Vagina (tissue), 2 donors: ENCODE measurements at places on chromosomes 16 and 17.

GRCh38 chr17:82831818-82832200 is 8.0 kb downstream of the ZNF750 start:
- DNase-seq = no peak

GRCh38 chr16:8867932-8868415 is 832 bp downstream of the CARHSP1 start:
- DNase-seq = no peak

DNA sequence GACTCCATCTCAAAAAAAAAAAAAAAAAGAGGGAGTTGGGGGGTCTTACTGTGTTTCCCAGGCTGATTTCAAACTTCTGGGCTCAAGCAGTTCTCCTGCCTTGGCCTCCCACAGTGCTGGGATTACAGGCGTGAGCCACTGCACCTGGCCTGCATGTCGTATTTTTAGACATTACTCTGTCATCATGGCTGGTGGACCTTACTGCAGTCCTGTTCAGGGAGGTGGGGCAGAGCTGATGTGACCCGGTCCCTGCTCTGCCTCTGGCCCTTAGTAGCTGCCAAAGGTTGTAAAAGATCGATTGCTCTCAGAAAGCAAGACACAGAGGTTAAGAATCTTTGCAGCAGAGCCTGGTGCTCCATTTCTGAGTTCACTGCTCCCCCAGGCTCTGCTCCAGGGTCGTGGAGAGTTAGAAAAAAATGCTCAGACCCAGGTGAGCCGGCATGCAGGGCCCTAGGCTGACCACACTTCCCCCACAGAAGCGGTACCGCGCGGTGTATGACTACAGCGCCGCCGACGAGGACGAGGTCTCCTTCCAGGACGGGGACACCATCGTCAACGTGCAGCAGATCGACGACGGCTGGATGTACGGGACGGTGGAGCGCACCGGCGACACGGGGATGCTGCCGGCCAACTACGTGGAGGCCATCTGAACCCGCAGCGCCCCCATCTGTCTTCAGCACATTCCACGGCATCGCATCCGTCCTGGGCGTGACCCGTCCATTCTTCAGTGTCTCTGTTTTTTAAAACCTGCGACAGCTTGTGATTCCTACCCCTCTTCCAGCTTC is 7.1 kb upstream of the LASP1NB start:
- no peak for DNase-seq

- DNase-seq = no peak
Observed at GRCh38 chr16:51268237-51268636, 117.2 kb upstream of the SALL1 start.

- DNase-seq = no peak
Observed at GRCh38 chr17:9576521-9577372, at the start of gene CFAP52. CFAP52 (plus strand) TSS chr17:9576642; CDS start chr17:9576696, 54 bp downstream.

DNA sequence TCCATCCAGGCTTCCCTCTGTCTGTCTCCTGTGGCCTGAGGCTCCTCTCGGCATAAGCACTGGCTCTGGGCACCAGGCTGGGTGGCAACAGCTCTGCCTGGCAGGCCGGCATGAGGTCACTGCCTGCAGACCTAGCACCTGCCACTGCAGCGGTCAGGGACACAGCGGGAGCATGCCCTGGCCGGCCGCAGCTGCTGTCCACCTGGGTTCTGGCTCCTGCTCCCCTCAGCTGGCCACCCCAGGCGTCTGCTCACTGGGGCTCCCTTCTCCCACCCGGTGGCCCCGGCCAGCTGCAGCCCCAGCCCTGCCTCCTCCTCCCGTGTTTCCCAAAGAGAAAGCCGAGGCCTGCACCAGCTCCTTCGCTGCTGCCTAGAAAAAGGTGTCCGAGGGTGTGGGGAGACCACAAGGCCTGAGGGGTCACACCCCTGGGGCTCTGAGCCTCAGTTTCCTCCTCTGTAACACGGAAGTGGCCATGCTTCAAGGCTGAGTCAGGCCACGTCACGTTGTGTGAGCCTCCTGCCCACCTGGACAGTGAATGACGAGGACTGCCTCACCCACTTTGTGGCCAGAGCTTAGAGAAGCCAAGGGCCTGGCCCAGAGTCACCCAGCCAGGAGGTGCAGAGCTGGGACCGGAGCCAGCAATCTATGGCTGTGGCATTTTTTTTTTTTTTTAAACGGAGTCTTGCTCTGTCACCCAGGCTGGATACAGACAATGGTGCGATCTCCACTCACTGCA is 6.7 kb downstream of the NTHL1 start:
- no peak for DNase-seq

GRCh38 chr17:2863204-2863603 is 67.0 kb downstream of the RAP1GAP2 start:
- DNase-seq = no peak

GRCh38 chr16:13186813-13187212 is 285.4 kb downstream of the SHISA9 start:
- no peak for DNase-seq

GRCh38 chr16:60199150-60199549 is 1465.0 kb upstream of the GOT2 start:
- DNase-seq = no peak

DNA sequence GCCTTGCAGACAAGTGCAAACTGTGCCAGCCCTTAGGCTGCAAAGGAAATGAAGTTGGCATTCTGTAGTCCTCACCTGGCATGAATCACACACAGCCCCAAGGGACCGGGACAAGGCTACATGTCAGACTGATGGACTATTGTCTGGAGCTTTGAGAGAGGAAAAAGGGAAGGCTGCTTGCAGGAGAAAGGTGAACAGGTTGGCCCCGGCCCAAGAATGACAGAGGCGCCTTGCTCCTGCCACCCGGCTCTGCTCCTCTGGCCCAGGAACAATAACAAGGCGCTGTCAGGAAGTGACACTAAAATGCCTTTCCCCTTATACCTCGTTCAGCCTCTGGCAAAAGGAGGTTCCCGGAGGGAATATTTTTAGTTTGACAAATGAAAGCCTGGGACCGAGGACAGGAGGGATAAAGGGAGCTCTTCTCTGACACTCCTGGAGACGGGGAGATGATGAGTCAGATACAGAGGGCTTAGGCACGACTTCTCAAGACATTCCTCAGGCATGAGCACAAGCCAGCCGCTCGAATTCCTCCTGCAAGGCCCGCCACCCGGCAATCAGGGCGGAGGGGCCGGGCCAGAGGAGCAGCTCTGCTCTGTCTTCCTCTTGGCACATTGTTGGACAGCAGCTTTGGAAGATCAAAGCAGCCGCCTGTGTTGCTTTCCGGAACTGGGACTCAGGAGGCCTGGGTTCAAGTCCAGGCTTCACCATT is 105.8 kb downstream of the NOG start:
- no peak for DNase-seq

DNA sequence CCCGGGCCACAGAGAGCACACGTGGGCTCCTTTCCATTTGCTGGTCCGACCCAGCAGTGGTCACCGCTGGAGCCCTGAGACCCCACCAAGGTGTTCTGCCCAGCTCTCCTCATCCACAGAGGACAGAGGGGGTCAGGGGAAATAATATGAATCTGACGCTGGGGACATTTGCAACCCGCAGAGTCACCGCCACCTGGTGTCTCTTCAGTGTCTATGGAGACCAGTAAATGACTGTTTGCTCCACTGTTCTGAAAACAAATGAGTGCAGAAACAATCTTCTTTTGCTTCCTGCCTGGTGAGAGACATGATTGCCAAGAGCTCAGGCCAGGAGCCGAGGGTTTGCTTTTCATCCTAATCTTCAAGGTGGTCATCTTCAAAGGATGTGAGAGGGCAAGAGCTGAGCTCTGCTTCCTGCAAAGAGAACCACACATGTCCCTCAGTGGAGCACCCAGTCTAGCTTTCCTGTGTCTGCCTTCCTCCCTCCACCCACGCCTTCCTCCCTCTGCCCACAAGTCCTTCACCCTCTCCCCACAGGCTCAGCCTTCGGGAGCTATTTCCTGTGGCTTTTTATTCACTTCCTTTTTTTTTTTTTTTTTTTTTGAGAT is 14.7 kb upstream of the KLHDC4 start:
- DNase-seq = no peak

DNA sequence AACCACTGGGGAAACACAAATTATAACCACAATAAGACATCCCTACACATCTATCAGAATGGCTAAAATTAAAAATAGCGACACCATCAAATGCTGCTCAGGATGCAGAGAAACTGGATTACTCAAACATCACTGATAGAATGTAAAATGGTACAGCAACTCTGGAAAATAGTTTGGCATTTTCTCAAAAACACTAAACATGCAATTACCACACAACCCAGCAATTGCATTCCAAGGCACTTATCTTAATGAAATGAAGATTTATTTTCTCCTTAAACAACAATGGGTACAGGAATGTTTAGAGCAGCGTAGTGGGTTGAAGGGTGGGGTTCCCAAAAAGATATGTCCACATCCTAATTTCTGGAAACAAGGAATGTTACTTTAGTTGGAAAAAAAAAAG is 309.0 kb upstream of the PMFBP1 start:
- DNase-seq = no peak

DNA sequence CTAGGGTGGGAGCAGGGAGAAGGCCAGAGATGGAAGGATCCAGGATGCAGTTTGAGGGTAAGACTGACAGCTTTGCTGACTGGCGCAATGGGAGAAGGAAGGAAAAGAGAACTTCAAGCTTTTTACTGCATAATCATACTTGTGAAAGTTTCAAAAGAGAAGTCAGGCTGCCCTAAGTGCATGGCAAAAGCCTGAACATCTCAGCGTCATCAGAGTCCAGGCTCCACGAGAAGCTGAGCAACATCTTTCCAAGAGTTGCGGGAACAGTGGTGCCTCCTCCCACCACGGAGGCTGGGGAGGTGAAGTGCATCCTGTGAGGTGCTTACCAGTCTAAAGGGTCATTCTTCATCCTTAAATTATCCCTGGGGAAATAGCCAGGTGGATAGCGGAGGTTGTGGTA is 26.9 kb upstream of the SLC38A8 start:
- no peak for DNase-seq

DNA sequence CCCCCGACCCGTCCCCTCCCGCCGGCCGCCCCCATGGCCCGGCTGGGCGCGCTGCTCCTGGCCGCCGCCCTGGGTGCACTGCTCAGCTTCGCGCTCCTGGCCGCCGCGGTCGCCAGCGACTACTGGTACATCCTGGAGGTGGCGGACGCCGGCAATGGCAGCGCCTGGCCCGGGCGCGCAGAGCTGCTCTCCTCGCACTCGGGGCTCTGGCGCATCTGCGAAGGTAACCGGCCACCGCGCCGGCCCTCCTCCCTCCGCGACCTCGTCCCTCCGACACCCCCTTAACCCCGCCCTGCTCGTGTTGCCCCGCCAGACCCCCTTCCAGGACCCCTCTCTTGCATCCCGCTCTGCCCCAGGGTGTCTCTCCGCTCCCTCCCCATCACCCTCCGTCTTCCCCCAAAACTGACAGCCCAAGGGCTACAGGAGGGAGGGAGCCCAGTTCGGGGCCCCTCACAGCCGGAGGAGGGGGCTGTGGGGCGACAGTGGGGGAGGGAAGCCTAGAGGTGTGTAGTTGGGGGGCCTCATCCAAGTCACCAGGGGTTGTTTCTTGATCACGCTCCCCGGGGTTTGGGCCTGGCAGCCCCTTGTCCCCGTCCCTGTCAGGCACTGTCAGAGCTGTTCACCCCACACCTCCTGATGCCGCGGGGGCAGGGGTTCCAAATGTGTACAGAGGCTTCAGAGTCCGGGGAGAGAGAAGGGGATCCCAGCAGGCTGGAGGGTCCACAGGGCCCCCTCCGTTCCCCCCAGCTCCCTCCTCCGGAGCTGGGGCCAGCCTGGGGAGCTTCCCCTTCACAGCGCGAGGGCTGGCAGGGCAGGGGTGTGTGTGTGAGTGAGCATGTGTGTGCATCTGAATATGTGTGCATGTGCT is 794 bp downstream of the TMEM235 start:
- no peak for DNase-seq

DNA sequence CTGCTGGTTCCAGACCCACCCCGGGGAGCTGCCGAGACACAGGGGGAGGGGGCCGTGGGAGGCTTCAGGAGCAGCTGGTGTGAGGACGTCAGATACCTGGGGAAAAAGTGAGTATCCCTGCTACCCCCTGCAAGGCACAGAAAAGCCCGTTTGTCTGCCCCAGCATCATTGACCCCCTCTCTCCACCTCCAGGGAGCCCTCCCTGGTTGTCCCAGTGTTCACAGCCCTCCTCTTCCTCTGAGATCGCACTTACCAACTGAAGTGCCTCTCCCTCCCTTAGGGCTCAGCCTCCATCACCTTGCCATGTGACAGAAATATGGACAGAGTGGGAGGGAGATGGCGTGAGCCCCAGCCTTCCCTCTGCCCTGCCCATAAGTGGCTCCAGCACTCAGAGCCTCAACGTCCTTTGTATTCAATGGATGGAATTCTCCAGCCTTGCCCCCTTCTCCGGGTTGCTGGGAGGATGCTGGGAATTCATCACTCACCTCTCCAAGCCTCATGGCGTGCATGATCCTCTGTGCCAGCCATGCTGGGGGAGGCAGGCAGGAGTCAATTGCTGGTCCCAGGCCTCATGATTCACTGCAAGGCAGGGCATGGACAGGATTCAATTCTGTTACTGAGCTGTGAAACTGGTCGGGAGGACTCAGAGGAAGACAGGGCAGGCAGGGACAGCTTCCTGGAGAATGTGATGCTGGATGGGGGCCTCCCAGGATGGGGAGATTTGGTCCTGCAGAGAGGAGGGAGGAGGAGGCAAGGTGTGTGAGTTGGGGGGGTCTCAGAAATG is 14.6 kb downstream of the SPNS3 start:
- DNase-seq = no peak

DNA sequence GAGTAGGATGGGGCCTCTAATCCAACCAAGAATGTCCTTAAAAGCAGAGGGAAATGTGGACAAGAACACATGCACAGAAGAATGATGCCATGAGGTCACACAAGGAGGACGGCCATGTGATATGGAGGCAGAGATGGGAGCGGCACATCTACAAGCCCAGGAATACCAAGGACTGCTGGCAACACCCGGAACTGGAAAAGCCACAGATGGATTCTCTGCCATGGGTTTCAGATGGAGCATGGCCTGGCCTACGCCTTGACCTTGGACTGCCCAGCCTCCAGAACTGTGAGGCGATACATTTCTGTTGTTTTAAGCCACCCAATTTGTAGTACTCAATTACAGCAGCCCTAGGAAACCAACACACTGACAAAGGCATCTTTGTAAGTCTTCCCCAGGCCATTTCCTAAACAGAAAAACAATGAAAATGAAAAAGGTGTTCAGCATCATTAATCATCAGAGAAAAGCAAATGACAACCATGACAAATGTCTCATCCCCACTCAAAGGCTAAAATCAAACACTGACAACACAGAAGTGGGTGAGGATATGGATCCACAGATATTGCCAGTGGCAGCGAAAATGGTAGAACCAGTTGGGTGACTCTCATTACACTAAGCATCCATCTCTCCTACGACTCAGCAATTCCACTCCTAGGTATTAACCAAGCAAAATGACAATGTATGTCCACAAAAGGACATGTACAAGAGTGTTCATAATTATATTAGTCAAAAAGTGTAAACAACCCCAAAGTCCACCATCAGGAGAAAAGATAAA is 76.9 kb upstream of the CNEP1R1 start:
- DNase-seq = no peak

GRCh38 chr17:22517716-22518115 is 825.4 kb downstream of the KCNJ18 start:
- peak; percentile 84 for DNase-seq

DNA sequence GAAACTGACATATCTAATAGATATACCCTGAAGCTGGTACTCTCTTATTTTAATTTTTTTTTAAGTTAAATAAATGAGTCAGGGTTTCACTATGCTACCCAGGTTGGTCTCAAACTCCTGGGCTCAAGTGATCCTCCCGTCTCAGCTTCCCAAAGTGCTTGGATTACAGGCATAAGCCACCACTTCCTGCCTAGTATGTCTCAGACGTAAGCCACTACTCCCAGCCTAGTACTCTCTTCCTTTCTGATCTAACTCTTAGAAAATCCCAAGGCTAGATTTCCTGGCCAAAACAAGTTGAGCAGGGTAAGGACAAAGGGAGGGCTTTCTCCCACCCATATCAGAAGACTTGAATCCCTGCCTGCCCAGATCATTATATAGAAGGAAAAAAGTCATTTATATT is 33.7 kb downstream of the HOXB1 start:
- no peak for DNase-seq
